AML-193 (cell line): ENCODE measurements at places on chromosomes 1 and 21.

- DNase-seq, result no peak
Measured at GRCh38 chr1:46102769-46103476, 29.5 kb downstream of the PIK3R3 start.

GRCh38 chr1:151294742-151295462, 12.8 kb downstream of the ZNF687 start:
- DNase-seq, result no peak

- no peak for DNase-seq
Measured at GRCh38 chr1:5768014-5768413, 224.2 kb downstream of the NPHP4 start.

GRCh38 chr1:9844106-9844505, 20.3 kb upstream of the CLSTN1 start:
- DNase-seq, result no peak

GRCh38 chr1:231557411-231557810, 28.9 kb downstream of the TSNAX start:
- DNase-seq, result peak; percentile 21
